ENCODE measurements at places on chromosomes 12 and 14. TPM values are rescaled to one million over a fixed set of nuclear protein-coding genes. Genes with fewer than 3 reads are reported as not detected.

ST8SIA1 gene
- total RNA-seq: 17.1 TPM

BICD1 gene
- 34.7 TPM for total RNA-seq

FOXG1 gene
- total RNA-seq: 0.24 TPM

C1QL4 gene
- 1.4 TPM for total RNA-seq

KRT2 gene
- total RNA-seq: 0.48 TPM

EPYC gene
- total RNA-seq: 2.2 TPM

CLEC9A gene
- 36.4 TPM for total RNA-seq

SPIC gene
- total RNA-seq: 0.72 TPM

IRAK3 gene
- 21.9 TPM for total RNA-seq

Data from umbilical cord (tissue), 2 donors.